ENCODE measurements at places on chromosomes 13 and 19.

DNA sequence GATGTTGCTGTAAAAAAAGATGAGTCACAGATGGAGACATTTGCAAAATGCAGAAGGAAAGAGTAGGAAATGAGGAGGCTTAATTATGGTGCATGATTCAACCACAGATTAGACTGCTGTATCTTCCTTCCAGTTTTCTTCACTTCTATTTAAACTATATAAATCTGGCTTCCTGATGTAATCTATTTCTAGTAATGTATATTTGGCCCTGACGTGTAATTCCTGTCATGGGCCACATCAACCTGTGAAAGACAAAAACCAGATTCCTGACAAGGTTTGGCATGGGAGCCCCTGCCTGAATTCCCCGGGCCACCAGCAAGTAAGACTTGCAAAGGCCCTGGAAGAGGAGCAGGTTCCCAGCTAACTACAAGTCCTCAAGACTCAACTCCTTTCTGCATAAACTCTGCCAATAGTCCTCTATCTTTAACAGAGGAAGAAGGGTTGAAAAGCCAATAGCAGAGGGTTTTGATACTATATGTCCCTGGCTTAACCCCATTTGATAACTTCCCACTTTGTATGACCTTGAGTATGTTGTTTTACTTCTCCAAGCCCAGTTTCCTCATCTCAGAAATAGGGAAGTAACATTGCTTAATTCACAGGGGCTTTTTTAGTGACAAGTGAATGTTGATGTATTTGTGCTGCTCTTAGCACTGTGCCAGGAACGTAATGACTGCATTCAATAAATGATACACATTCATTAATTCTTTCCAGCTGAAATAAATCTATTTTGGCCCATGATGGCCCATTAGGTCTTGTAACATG lies 172.7 kb downstream of the SPRY2 start:
- DNase-seq = no peak

DNA sequence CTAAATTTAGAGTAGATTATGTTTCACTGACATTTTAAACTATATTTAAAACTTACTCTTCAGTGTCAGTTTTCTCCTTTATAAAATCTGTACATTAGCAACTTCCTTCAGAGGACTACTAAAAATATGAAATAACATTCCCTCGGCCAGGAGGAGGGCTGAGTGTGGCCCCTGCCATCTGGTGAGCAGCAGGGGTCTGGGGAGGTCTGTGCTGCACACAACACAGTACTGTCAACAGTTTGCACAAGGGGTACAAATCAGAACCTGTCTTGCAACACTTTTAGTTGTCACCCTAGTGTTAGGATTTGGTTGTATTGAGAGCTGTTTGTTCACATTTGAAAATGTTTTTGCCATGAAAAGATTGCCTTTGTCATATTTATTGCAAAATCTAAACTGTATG lies 48.9 kb downstream of the TPP2 start:
- no peak for DNase-seq

- no peak for DNase-seq
These were observed 1992.9 kb upstream of the PCDH20 start for GRCh38 chr13:63408331-63409189.

DNA sequence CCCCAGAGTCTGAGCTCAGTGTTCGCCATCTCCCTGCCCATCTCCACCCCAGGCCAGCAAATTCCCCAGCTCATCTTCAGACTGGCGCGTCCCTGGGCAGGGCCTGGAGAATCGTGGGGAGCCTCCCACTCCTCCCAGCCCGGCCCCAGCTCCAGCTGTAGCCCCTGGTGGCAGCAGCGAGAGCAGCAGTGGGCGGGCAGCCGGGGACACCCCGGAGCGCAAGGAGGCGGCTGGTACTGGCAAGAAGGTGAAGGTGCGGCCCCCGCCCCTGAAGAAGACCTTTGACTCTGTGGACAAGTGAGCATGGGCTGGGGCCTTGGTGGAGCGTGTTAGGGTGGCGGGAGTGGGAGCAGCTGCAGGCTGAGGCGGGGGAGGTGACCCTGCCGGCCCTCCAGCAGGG lies 8.4 kb upstream of the PRR19 start:
- no peak for DNase-seq

- DNase-seq = no peak
These were observed 343.2 kb downstream of the KCNRG start for GRCh38 chr13:50358231-50359040.

GRCh38 chr13:114119196-114119595 lies 13.2 kb downstream of the RASA3 start:
- peak; percentile 81 for DNase-seq

DNA sequence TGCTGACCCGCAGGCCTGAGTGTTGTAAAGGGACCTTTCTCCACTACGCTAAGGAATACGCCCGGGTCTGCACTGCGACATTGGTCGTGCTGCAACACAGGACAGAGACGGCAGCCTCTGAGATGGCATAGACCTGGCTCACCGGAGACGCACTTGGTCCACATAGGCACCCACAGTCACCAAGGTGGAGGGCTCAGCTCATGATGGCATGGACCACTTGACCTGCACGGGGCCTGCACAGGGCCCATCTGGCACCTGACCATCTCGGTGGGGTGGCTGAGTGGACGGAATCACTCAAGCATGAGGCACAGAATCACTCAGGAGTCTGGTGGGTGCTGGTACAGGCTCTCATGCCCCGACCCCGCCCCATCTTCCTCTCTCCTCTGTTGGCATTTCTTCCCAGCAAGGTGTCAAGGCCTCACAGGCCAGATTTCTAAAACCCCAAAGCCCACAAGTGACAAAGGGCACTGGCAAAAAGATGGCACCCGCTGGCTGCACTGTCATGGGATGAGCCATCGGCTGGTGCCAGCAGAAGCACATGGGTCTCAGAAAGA lies 45.9 kb downstream of the TSHZ3 start:
- DNase-seq = no peak

DNA sequence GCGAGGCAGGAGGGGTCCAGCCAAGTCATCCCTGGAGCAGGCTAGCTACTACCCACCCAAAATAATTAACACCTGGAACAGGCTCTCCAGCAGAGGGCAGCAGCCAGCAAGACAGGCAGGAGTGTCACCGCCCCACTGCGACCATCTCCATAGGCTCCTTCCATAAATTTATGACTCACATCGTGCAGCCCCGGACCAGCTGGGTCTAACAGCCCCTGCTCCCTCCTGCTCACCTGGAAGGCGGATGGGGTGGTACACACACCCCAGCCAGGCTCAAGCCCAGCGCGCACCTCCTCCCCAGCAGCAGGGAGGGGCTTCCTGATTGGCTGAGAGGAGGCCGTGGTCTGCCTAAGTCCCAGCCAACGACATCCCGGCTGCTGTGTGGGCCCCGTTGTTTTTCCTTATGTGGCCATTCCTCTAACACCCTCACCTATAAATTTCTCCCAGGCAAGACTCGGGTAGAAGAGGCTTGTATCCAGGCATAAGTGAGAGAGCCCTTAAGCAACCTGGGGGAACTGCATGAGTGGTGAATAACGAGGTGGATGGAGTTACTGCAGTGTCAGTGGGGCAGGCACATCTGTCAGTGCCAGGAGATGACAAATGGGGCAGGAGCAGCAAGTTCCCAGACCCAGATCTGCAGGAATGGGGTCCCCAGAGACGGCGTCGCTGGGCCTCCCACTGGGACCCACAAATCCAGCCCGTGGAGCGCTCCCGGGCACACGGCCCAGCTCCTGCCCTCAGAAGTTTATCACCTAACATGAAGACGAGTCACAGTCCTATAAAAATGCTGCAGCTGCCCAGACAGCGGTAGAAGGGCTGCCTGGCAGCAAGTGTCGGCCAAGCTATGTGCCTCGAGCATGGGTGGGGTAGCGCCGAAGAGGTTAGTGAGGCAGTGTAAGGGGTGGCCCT lies 43.1 kb downstream of the CEBPG start:
- DNase-seq = peak; percentile 90

- DNase-seq = no peak
These were observed 41.1 kb upstream of the RGCC start for GRCh38 chr13:41416276-41416675.

GRCh38 chr13:27427641-27428040 lies 3.2 kb downstream of the GTF3A start:
- DNase-seq = no peak

DNA sequence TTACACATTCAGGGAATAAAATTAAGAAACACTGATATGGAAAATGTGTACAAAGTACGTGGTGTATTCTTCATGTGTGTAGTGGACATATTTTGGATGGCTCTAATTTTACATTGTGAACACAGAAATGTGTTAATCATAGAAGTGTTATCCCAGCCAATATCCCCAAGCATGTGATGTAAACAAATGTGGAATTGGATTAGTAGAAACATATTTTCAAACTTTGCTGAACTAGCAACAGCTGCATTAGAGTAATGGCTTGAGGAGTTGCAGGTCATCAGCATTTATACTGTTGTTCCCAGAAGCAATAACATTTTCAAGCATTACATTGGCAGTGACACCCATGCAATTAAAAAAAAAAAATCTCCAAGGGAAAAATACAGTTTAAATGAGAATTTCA lies 600.6 kb downstream of the SLITRK1 start:
- no peak for DNase-seq

GRCh38 chr19:17113127-17113785 lies 37.7 kb downstream of the MYO9B start:
- no peak for DNase-seq

DNA sequence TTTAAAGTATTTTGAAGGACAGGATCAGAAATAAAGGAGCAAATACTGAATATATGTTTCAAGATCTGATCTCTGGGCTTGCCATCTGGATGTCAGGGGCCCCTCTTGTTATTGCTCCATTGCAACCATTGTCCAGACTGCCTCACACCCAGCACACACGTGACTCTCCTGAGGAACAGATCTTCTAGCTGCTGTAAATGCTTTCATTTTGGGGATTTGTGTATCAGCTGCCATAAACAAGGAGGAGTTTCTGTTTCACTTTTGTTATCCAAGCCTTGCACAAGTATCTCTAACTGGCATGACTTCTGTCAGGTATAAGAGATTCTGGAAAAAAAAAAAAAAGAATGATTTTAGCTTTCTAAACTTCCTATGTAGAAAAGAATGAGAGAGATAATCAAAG lies 1624.1 kb upstream of the PRR20A start:
- no peak for DNase-seq

- DNase-seq = no peak
These were observed 353.6 kb downstream of the FGF9 start for GRCh38 chr13:22024381-22024994.

GRCh38 chr19:28324275-28325060 lies 888.5 kb downstream of the UQCRFS1 start:
- DNase-seq = no peak

DNA sequence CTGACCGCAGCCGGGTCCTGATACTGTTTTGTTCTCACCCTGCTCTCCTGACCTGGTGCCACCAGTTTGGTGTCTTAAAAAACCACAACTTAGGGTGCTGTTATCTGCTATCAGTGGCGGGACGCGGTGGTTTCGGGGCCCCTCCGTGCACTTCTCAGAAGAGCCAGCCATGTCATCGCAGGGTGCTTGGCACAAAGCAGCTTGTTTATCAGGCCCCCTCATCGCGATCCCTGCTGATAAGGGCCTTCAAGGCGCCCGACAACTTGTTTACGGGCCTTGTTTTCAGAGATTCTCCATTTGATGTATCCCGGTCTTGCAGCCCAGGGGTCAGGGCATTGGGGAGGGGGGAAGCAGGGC lies 58.1 kb upstream of the KLF2 start:
- DNase-seq = no peak

GRCh38 chr13:94139393-94139995 lies 340.0 kb downstream of the DCT start:
- no peak for DNase-seq
